ENCODE measurements at places on chromosomes 7 and 10.

GRCh38 chr10:32964270-32964669 lies 6.2 kb upstream of the ITGB1 start:
- no peak for DNase-seq

- DNase-seq = no peak
Observed at GRCh38 chr10:93541402-93542357, 24.8 kb upstream of the FFAR4 start.

DNA sequence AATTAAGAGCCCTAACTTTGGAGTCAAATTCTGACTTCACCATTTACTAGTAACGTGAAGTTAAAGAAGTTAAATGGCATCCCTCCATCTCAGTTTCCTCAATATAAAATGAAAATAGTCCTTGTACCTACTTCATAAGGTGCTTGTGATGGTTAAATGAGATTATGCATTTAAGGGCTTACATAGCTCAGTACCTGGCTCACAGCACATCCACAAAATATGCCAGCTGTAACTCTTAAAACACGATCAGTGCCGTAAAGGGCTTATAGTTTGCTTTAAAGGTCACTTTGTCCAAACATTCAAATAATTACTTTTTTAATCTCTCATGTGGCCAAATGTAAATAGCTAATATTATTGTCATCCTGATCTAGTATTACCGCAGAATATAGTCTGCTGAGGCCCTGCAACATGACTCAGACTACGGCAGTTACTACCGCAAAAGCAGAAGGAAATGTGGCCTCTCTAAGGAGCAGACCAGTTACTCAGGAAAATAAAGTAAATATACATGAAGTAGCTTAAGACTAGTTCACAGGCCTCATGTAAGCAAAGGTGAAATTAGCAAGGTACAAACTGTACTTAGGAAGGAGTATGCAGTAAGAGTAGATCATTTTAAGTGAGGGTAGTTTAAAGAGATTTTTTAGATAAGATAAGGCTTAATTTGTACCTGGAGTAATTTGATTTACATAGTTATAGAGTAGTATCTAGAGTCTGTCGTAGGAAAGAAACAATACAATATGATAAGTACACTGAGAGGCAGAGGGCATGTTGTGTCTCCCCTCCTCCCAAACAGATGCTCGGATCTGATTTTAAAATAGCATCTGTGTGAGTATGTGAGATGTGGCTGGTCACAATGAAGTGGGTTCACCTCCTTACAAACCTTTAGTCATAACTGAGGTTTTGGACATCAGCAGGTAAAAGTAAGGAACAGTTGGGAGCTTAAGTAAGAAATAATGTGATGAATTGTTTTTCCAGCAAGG lies 13.1 kb downstream of the CASP2 start:
- DNase-seq = no peak

- DNase-seq = no peak
Observed at GRCh38 chr7:51226916-51227535, 89.6 kb downstream of the COBL start.

GRCh38 chr7:45067582-45067981 lies 21.2 kb downstream of the NACAD start:
- DNase-seq = no peak

- no peak for DNase-seq
Observed at GRCh38 chr7:104653825-104654401, 325.5 kb downstream of the LHFPL3 start.

GRCh38 chr10:89808842-89809241 lies 107.5 kb downstream of the KIF20B start:
- no peak for DNase-seq

GRCh38 chr7:129368389-129368986 lies 65.7 kb upstream of the STRIP2 start:
- no peak for DNase-seq

DNA sequence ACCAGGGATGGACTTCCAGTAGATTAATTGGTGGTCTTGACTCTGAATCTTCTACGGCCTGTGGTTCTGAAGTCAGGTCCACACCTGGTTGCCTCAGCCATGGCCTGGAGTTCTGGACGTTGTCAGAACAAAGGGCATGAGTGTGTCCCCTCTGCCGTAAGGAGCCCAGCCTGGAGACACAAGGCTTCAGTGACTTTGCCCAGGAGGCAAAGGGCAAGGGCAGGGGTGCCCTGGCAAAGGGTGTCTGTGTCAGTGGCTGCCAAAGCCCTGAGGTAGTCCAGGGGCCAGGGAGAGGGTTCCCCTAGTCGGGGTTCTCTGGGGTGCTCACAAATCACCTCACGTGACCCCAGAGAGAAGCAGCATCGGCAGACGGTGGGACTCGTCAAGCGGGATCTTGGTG lies 273.2 kb upstream of the ZNF32 start:
- DNase-seq = no peak

- no peak for DNase-seq
Observed at GRCh38 chr10:80501381-80501912, 36.3 kb upstream of the SH2D4B start.

- DNase-seq = no peak
Observed at GRCh38 chr10:73168465-73168803, 515 bp downstream of the FAM149B1 start.

GRCh38 chr10:20005638-20006037 lies 189.4 kb downstream of the PLXDC2 start:
- no peak for DNase-seq

DNA sequence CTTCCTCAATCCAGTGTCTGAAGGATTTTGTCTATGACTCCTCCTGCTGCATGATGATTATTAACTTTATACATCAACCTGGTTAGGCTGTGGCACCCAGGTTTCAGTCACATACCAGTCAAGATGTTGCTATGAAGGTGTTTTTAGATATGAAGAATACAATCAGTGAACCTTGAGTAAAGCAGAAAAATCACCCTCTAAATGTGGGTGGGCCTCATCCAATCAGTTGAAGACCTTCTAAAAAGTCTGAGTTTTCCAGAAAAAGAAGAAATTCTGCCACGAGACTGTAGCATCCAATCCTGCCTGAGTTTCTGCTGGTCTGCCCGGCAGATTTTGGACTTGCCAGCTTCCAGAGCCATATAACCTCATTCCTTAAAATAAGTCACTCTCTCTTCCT lies 126.1 kb upstream of the FRMD4A start:
- no peak for DNase-seq

- DNase-seq = no peak
Observed at GRCh38 chr7:12209221-12209620, 1.9 kb upstream of the TMEM106B start.

GRCh38 chr10:96093948-96094347 lies 36.1 kb upstream of the ZNF518A start:
- no peak for DNase-seq

GRCh38 chr7:584122-584465 lies 64.4 kb upstream of the PDGFA start:
- DNase-seq = no peak

DNA sequence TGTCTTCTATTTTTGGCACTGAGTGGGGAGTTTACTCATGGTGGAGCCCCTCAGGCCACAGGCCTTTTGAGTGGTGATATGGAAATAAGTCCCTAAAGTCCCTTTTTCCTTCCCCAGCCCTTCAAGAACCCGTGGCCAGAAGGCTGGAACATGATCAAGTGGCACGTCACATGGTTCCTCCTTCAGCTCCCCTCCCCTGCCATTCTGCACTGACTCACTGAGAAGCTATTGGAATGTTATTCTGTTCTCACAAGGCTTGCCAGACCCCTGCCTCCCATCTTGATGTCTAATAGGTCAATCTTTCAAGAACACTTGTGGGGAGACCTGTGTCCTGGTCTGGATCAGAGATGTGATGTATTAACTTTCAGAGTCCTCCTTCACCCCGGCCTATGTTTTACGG lies 279.8 kb downstream of the SEC23IP start:
- DNase-seq = no peak

GRCh38 chr10:72132854-72133253 lies 44.5 kb upstream of the SPOCK2 start:
- DNase-seq = no peak

DNA sequence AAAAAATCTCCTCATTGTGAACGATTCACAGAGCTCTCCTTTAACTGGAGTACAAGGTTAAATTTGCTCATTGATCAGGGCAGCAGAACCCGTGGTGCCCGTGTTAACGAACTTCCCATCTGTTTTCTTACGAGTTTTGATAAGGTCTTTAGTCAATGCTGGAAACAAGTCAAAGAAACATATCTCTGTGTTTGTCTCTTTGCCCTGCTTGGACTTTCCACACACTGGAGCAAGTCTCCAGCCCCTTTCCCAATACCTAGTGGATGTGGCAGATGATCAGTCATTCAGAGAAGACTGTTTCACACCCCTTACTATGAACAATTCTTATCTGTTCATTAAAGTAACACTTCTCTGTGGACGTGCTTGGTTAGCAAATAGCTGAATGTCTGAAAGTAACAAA lies 121.3 kb downstream of the ARID5B start:
- DNase-seq = no peak

DNA sequence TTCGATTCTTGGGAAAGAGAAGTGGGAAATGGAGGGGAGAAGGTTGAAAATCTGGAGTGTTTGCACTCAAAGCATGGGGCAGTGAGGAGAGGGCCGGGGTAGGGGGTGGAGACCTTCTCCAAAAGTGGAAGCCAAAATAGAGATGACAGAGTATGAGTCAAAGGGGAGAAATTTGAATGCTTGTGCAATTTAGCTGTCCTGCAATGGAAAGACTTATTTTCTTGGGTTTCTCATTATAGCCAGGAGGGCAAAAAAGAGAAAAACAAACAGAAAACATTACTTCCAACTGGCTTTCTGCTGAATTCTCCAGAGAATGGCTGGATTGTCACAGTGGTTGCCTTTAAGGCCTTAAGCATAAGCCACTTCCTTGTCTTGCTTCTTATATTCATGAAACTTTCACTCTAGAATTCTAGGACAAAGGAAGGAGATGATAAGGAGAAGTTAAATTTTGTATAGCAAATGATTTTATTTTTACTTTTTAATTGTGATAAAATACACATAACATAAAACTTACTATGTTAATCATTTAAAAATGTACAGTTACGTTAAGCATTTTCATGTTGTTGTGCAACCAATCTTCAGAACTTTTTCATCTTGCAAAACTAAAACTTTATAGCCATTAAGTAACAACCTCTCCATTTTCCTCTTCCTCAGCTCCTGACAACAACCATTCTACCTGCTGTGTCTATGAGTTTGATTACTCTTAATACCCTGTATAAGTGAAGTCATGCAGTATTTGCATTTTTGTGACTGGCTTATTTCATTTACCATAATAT lies 100.2 kb downstream of the GPR85 start:
- DNase-seq = no peak

- DNase-seq = no peak
Observed at GRCh38 chr7:33423646-33424020, 294.3 kb downstream of the BBS9 start.

GRCh38 chr7:133320891-133321290 lies 68.0 kb downstream of the EXOC4 start:
- no peak for DNase-seq
